ENCODE measurements at places on chromosomes 6 and 20.

DNA sequence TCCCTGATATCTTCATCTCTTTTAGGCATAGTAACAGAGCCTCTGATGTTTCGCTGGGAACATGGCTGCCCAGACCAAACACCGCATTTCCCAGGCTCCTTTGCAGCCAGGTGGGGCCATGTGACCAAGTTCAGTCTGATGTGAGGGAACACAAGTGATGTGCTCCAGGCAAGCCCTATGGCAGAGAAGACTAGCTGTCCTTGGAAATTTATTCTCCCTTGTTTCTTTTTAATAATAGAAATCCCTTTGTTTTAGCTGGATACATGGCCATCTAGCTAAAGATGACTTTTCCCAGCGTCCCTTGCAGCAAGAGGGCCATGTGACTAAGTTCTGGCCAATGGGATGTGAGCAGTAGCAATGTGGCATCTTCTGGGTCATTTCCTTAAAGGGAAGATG lies 30.8 kb downstream of the SLC2A10 start:
- no peak for DNase-seq

- DNase-seq: no peak
Measured at GRCh38 chr20:56755201-56755600, 126.1 kb downstream of the TFAP2C start.

DNA sequence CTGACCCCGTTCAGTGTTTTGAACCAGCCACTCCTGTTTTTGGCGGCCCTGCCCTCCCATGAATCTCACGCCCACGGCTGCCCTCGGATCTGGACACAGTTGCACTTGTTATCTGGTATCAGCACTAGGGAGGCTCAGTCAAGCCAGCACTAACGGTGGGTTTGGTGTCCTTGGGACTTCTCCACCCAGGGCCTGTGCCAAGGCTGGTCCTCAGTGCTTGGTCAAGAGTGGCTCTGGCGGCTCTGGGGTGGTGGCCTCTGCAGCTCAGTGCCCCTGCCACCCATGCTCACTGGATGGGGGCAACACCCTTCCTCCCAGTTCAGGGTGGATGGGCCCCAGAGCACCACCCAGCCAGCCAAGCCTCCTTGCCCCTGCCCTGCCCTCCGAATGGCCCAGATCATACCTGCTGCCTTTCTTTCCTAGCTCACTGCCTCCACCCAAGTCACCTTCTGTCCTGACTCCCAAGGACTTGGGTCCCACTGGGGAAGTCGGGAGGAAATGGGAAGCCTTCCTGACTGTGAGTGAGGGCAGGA lies 54.7 kb downstream of the SSR1 start:
- no peak for DNase-seq

DNA sequence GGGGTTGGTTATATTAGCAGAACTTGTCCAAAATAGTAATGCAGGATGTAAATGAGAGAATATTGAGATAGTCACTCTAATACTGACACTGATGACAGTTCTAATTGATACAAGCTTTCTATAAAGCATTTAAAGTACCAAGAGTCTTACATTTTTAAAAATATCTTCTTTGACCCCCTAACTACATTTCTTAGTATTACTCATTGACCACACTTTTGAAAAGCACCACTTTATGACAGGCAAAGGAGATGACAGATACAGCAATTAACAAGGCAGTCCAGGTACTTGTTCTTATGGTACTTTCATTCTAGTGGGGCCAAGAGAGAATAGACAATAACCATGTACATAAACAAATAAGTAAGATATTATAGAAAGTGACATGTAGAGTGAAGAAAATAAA lies 139.4 kb upstream of the EYA4 start:
- DNase-seq: no peak

- DNase-seq: no peak
Measured at GRCh38 chr6:143243786-143244185, 183.1 kb downstream of the AIG1 start.

GRCh38 chr20:9551808-9552550 lies 37.6 kb downstream of the LAMP5 start:
- no peak for DNase-seq

GRCh38 chr6:1250489-1251197 lies 61.3 kb upstream of the FOXQ1 start:
- DNase-seq: no peak

- DNase-seq: no peak
Measured at GRCh38 chr6:12304487-12304886, 14.3 kb downstream of the EDN1 start.

DNA sequence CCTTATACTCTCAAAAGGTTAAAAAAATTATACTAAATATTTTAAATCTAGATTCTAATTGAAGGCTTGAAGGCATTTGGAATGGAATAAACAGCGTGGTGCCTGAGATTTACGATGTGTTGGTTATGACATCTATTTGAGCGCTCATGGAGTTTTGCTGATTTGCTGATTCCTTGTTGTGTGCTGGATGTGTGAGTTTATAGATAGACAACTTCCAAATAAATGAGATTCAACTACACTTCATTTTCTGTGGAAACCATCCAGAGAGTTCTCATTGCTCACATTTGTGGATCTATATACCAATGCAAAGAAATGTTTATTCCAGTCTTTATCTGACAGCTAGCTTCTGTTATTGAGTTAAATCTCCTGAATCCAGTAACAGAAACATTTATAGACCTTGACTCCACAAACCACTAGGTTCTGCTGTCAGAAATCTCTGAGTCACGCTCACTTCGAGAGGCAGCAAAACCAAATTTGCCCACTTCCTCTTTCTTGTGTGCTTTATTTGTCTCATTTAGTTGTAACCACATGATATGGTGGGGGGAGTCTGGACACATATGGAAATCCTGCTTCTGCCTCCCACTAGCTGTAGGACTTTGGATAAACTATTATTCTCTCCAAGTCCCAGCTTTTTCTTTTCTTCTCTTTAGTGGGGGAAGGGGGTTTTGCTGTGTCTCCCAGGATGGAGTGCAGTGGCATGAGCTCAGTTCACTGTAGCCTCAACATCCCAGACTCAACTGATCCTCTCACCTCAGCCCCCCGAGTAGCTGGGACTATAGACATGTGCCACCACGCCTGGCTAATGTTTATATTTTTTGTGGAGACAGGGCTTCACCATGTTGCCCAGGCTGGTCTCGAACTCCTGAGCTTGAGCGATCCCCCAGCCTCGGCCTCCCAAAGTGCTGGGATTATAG lies 54.5 kb downstream of the IPCEF1 start:
- DNase-seq: peak; percentile 50

DNA sequence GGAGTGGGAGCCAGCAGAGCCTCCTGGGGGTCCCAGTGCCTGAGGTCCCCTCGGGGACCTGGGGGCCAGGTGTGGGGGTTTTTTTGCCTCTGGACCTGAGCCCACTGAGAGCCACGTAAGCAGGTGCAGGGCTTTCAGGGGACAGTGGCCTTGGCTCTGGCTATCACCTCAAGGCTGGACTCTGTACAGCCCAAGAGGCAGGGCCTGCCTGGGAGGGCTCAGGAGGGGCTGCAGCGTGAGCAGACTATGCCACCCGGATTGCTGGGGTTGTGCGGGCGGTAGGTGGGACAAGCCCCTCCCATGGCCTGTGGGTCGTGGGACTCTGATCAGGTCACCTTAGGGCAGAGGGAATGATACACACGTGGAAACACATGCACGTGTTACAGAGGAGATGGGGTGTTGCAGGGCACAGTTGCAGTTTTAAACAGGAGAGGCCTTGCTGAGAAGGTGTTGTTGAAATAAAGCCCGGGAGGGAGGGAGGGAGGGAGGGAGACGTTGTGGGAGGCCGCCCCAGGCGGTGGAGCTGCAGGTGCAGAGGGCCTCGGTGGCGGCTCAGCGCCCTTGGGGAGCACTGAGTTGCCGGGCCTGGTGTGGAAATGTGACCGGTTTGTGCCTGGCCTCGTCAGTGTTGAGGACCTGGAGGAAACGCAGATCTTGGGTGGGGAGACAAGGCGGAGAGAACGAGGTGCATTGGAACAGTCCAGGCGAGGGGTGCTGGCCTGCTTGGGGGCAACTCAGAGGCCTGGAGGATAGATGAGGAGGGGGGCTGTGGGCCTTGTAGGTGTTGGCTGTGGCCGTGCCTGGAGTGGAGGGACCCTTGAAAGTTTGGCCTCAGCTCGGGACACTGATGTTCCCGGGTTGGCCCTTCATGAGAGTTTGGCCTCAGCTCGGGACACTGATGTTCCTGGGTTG lies 2.3 kb downstream of the TCEA2 start:
- DNase-seq: no peak
